CD4-positive, alpha-beta T cell treated with Interleukin-4 for 1 hour (primary cell): ENCODE measurements at places on chromosomes 12 and 14.

DNA sequence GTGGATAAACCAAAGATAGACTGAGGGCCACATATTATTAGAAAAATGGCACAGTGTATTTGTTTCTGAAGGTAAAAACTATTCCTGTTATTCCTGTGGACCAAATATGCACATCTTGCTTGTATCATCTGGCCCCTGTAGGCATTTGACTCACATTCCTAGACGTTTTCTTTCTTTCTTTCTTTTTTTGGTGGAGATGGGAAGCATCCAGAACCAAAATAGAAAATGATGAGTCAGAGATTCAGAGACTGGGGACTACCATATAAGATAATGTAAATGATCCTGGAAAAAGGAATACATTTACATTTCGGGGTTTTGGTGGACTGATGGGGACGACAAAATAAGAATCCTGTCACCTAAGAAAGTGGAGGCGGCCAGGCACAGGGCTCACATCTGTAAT is 24.2 kb downstream of the TRIM9 start:
- no peak for DNase-seq

GRCh38 chr12:4228122-4228580 is 45.4 kb upstream of the CCND2 start:
- no peak for DNase-seq

DNA sequence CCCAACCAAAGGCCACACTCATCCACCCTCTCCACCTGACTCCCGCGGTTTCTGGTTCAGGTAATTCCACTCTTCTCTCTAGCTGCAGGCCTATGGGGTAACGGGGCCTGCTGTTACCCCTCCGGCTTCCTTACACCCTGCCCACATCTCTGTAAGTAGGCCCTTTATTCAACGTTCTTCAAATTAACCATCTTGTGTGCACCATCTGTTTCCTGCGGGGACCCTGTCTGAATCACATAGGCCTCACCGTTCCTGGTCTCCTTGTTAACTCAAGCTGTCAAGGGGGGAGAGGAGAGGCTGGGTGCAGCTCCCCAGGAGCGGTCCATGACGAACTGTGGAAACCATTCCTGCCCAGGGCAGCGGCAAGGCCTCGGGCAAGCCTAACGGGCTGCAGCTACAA is 9.3 kb upstream of the DLK1 start:
- DNase-seq = no peak

DNA sequence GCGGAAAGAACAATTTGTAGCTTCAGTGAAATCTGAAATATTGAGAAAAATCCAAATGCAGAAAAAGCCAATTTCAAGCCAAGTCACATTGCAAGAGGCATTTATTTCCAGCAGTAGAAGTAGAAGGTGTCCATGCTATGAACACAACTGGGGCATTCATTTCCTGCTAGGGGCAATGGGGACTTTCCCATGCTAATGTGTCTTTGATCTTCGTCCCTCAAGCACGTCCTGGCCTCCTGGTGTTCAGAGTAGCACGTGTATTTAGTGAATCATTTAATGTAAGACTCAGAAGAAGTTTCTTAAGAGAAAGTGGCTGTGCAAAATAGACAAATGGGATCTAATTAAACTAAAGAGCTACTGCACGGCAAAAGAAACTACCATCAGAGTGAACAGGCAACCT is 267.9 kb downstream of the TMEM132C start:
- no peak for DNase-seq

- DNase-seq = no peak
Observed at GRCh38 chr12:123393747-123394146, 9.8 kb downstream of the KMT5A start.

DNA sequence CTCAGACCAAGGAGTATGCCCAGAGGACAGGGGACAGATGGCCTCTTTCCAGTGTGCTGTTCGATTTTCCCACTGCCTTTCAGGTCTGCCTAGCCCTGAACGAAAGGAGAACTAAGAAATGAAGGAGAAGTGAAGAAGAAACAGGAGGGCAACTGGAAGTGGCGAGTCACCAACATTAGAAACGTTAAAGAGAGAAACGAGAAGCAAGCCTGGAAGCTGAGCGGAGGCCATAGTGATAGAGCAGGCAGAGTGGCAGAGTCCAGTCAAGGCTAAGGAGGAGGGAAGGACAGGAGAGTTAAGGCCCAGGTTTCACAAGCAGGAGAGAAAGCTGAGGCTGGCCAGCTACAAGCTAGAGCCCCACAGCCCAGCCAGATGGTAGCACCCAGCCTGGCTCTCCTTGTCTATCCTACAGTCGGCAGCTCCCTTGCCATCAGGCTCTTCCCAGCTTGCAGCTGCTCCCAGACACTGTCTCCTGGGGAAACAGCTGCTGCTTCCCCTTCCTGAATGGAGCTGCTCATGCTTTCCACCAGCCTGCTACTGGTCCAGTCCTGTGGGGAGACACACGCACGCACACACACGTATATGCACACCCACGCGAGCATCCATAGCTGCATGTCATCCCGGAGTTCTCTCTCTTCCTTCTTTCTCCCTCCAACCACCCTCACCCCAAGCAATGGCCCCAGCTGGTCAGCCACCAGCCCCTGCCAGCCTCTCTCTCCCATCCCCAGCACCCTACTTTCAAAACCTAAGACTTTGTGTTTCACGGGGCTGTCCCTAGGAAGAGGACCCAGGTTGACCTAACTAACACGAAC is 139.7 kb upstream of the CCND2 start:
- no peak for DNase-seq

GRCh38 chr12:6829536-6830220 is 1.5 kb downstream of the P3H3 start:
- DNase-seq = no peak

DNA sequence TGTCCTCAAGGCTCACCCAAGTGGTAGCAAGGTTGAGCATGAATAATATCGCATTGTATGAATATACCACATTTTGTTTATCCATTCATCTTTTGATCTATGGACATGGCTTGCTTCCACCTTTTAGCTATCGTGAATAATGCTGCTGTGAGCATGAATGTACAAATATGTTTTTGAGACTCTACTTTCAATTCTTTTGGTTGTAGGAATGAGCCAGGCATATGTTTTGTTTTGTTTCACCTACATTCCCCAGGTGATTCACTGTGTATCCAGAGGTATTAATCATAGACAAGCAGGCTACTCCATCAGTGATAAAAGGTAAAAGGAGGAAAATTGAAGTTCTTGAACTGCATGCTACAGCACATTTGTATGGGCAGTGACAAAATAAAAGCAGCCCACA is 35.8 kb downstream of the CDKL1 start:
- DNase-seq = no peak

- peak; percentile 83 for DNase-seq
Observed at GRCh38 chr12:120713861-120714482, 3.7 kb downstream of the UNC119B start.

- no peak for DNase-seq
Observed at GRCh38 chr12:56104815-56105608, 653 bp downstream of the PA2G4 start.

- no peak for DNase-seq
Observed at GRCh38 chr12:132343294-132344004, 14.1 kb upstream of the GALNT9 start.

DNA sequence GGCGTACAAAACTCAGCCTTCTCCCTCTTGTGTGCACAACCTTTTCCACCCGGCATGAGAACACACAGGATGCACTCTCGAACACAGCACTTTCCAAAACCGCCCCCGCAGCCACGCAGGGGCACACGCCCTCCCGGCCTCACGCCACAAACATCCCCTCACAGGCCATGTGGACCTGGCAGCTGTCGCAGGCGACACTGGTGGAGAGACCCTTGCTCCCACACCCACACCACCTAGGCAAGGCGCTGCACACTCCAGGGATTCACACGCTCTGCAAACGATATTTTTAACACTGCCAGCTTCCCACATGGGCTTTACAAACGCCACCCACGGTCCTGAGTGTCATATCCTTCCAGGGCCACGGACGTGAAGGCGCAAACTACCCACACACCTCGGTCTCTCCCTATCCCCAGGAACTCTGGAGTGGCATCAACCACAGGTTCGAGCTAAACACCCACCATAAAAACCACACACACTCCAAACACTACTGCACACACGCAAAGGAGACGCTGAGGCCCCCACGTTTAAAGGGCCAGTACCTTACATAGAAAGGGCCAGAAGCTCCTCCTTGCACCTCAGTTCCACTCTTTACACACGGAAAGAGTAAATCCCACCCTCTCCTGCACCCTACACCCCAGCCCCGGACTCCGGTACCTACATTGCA is 12.4 kb upstream of the ITGB7 start:
- DNase-seq = no peak

- no peak for DNase-seq
Observed at GRCh38 chr12:50018968-50019367, 6.3 kb downstream of the RACGAP1 start.

GRCh38 chr12:105175397-105175990 is 60.5 kb downstream of the APPL2 start:
- no peak for DNase-seq

GRCh38 chr12:51171884-51172514 is 936 bp downstream of the TFCP2 start:
- no peak for DNase-seq

GRCh38 chr14:74698465-74698864 is 14.4 kb downstream of the AREL1 start:
- DNase-seq = no peak

- DNase-seq = no peak
Observed at GRCh38 chr12:44647917-44648690, 228.0 kb downstream of the NELL2 start.

DNA sequence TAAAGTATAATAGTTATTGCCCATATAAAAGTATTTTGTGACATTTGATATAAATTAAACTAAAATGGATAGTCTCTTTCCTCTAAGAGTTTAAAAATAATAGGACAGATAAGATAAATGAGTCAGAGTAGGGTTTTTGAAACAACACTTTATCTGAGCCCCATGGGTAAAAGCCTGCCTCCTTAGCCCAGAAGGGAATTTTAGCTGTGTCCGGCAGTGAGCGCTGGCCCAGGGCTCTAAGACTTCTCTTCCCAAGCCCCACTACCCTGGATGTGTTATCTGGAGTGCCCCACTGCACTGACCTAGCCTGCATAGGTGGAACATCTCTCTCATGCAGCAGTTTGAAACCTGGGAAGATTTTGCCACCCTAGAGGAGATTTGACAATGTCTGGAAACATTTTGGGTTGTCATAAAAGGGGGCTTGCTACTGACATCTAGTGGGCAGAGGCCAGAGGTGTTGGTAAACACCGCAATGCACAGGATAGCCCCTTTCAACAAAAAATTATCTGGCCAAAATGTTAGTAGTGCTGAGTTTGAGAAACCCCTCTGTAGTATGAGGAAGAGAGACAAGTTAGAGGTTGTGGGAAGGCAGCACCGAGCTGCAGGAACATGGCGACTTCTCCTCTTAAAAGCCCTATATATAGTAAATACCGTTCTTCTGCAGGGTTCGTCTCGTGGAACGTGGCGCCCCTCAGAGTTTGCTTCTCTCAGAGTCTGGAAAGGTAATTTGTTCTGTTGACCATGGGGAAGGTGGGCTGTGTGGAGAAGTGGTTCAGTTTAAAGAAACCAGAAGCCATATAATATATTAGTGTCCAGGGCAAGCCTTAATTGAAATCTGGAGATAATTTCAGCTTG is 29.3 kb upstream of the ATF1 start:
- no peak for DNase-seq

DNA sequence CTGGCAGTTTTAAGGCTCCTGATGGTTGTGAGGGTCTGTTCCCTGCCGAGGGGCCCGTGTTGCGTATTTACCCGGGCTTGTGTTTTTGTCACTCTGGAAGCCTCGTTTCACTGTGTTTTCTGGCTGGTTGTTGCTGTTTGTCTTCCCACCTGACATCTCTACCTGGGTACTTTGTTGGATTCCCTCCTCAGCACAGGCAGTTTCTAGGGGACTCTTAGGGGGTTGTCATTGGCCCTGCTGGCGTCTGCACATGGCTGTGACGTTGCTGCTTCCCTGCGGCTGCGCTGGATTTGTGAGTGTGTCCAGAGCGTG is 6.4 kb downstream of the FBRSL1 start:
- no peak for DNase-seq

DNA sequence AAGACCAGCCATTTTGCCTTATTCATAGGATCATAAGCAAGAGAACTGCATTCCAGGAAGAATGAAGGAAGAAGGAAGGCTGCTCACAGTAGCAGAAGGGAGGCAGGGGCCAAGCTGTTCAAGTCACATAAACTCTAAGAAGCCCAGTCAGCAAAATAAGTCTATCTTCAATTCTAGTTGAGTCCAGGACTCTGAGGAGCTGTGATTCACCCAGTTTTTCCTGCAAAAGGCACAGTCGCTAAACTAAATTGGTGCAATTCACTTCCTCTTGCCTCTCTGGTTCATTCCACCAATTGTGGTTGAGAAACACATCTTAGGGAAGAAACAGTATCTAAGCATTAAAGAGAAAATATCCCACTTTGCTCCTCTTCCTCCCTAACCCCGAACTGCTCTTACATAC is 9.8 kb downstream of the ZNF641 start:
- no peak for DNase-seq

- no peak for DNase-seq
Observed at GRCh38 chr12:117622741-117623140, 261.3 kb upstream of the NOS1 start.

GRCh38 chr12:27347779-27348178 is 15.1 kb downstream of the BMAL2 start:
- DNase-seq = no peak

- no peak for DNase-seq
Observed at GRCh38 chr14:34369648-34370030, 92.4 kb downstream of the SPTSSA start.

GRCh38 chr12:55019784-55020183 is at the start of gene NEUROD4:
Gene NEUROD4, plus strand, starts transcription at chr12:55019974. Its CDS starts 6,466 bp downstream, at chr12:55026440.
- no peak for DNase-seq

DNA sequence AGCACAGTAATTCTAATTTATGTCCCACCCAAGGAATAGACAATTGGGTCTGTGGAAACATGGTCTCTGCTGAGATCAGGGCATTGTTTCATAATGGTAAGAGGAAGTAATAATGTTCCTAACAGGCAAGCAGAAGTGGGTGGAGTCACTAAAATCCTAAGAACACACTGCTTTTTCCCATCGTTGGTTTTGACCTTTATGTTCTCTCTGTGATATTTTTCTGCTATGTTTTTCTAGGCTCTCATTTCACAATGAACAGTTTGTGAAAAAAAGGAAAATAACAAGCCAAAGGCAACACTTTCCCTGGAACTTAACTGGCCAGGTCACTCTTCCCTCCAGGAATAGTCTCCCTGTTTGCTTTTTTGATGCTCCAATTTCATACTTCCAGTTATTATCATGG is 80.6 kb upstream of the OVCH1 start:
- no peak for DNase-seq

DNA sequence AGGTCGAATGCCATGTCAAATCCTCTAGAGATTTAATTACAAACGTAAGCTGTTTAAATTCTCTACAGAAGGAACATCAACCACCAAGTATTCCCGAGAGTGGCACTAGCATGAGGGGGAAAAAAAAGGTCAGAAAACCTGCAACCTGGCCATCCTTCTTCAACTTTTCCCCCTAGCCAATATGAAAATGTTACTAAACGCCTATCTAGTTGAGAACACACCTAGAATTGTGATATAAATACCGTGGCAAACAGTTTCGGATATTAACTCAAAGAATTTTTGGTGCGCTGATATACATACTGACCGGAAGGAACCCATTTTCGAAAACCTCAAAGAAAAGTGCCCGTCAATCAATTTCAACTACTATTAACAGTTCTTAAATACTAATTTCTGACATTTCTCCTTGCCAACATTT is 1.8 kb downstream of the HNRNPC start:
- peak; percentile 44 for DNase-seq

GRCh38 chr12:92403210-92404175 is 257.8 kb upstream of the BTG1 start:
- peak; percentile 87 for DNase-seq
